T-helper 2 cell treated with Interferon-gamma antibody and Interleukin-4, amounts not matched to agents 5 μg/mL and 100 μg/mL, for 36 hours (primary cell): ENCODE measurements at places on chromosomes 7 and 10.

- DNase-seq: no peak
Measured at GRCh38 chr10:99708428-99709012, 23.4 kb downstream of the COX15 start.

DNA sequence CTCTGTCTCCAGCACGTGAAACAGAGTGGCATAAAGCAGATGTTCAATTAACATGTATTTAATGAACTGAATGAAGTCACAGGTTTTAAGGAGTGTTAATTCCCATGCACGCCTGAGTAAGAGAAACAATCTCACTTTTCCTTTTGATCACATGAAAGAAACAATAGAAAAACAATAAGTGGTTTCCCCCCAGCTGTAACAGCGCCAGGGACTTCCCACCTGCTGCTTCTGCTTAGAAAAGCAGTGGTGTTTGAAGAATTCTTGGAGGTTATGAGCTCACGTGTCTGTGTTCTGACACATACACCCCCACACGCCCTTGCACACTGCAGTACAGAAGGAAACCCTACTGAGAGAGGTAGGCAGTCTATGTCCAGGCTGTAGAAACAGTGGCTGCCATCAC is 51.3 kb upstream of the FRMD4A start:
- no peak for DNase-seq

DNA sequence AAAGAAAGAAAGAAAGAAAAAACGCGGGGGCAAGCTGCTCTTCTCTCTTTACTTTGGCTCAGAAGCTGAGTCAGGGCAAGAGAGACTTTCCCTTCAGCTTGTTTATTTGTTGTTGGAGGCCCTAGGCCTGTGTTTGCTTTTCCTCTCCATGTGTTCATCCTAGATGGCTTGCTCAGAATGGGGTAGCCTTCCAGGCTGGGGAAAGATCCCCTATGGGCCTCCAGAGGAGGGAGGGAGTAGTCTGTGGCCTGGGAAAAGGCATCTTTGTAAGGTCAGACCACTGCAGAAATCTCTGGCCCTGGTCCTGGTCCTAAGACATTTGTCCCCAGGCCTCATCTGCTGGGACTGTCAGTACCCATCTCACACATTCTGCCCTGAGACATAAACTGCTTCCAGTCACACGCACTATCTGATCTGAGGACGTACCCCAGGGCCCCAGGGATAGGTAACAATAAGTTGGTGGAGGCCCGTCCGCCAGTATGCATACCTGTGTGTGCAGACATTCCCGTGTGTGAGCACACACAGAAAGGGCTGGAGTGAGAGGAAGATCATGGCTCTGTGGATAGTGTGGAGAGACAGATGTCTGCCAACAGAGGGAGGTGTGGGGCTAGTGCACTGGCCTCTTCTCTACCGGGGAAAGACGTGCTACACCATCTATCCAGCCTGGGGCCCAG is 4.9 kb upstream of the SCD start:
- DNase-seq: peak; percentile 39

- no peak for DNase-seq
Measured at GRCh38 chr10:70096705-70097420, 35.8 kb downstream of the AIFM2 start.

GRCh38 chr10:51860257-51860656 is 160.9 kb upstream of the CSTF2T start:
- no peak for DNase-seq

- no peak for DNase-seq
Measured at GRCh38 chr10:120458432-120458831, 1.4 kb downstream of the PLPP4 start.

DNA sequence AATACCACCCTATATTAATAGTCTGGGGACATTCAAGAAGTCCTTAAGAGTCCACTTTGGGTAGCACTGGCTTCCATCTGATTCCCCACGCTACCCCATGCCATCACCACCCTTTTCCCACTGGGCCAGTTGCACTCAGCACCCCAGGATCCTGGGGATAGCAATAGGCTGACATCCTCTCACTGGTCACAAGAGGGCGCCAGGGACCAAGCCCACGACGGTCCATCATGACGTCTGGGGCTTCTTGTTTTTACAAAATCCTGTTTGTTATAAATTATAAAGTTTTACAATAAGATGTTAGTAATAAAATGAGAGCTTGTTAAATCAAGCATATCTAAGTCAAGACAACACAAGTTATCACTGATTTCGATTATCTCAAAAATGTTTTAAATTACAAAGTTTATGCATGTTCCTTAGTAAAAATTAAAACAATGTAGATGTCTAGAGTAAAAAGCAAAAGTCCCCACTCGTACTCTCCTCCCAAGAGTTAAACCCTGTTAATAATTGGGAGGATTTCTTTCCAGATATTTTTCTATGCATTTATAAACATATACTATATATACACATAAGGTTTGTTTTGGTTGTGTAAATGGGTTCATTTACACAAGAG is 15.4 kb downstream of the GPNMB start:
- peak; percentile 40 for DNase-seq

- DNase-seq: no peak
Measured at GRCh38 chr10:21100190-21100589, 203.1 kb upstream of the NEBL start.

DNA sequence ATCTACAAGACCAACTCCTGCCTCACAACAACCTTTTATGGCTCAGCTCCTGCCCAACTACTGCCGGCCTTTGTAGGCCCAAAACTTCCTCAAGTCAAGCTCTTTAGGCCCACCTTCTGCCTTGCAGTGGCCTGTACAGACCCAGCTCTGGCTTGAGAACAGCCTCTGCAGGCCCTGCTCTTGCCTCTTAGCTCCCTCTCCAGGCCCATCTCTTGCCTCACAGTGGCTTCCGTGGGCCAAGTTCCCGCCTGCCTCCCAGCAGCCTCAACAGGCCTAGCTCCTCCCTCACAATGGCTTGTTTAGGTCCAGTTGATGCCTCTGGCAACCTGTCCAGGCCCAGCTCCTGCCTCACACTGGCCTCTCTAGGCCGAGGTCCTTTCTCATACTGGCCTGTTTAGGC is 32.4 kb upstream of the VKORC1L1 start:
- DNase-seq: no peak

DNA sequence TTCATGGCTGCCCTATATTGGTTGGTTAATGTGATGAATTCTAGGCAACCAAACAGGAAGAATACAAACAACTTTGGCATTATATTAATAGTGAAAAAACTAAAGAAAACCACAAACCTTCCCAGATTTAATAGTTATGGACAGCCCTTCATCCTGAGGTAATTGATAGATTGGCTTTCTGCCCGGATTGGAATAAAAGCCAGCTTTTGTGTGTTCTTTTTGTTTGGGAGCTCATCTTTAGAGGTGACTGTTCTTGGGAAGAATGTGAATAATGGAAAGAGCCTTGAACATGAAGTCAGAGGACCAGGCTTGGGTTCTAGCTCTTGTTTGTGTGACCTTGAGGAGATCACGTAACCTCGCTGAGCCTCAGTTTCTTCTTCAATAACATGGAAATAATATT is 92.3 kb downstream of the VTI1A start:
- no peak for DNase-seq

DNA sequence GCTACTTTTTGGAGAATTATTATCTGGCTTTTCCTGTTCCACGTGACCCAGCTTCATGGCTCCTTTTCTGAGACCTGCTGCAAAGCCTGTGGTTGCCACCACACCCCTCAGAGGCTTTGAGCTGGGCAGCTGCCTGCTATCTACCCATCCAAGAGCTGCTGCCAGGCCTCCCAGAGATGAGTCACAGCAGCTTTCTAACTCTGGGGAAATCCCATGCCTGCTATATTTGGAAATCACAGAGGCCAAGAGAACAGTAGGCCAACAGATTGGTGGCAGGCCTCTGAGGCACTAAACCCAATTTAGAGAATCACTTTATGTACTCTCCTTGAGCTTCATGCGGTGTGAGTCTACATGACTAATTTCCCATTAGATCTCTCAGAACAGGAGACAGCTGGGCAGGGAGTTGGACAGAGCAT is 35.2 kb downstream of the SGCE start:
- peak; percentile 72 for DNase-seq

DNA sequence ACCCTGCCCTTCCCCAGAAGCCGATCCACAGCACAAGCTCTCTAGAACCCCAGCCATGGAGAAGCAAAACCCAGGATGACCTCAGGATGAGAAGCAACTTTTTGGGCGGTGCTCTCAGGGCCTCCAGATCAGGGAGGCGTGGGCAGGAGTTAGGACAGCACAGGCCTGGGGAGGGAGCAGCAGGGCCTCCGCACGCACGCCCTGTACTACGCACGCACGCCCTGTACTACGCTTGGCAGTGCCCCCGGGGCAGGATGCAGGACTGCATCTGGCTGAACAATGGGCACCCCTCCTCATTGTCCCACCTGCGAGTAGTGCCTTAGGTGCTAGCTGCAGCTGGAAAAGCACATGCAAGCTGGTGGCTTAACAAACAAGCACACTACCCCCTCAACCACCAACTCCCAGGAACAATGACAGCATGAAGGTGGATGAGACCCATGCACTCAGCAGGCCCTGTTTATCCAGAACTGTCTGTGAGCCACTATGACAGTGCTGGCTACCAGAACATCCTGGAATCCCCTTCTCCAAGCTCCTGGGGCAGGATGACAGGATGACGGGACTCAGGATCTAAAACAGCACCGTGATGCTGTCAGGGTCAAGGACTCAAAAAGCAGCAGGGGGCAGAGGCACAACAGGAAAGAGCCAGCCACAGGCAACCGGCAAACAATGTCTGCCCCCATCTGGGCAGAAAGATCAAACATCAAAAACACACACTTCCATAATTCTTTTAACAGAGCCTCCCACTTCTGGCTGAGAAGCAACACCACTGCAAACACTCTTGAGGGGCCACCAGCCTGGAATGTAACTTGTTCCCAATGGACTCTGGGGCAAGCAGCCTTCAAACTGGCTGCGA is 11.8 kb downstream of the PODXL start:
- DNase-seq: no peak

DNA sequence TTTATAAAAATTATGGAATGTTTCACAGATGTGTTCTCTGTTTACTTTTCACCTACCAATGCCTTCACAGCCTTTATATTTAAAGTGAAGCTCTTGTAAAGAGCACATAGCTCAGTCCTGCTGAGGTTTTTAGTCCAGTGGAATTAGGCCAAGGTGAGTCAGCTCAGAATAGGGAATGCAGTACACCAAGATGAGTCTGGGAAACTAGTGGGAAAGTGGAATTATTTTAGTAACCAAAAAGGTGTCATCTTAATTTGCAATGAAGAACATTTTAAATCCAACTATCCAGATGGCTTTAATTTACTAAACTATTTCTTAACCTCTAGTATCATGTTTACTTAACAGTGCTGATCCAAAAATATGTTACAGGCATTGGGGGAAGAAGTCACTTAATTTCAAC is 236.3 kb upstream of the CTBP2 start:
- DNase-seq: no peak
